ENCODE measurements at places on chromosomes 6 and 20.

GRCh38 chr20:10928841-10929421 lies 255.1 kb upstream of the JAG1 start:
- no peak for DNase-seq

GRCh38 chr20:56032251-56032650 lies 26.9 kb upstream of the CBLN4 start:
- DNase-seq = no peak

- no peak for DNase-seq
Measured at GRCh38 chr6:143098054-143098671, 37.5 kb downstream of the AIG1 start.

DNA sequence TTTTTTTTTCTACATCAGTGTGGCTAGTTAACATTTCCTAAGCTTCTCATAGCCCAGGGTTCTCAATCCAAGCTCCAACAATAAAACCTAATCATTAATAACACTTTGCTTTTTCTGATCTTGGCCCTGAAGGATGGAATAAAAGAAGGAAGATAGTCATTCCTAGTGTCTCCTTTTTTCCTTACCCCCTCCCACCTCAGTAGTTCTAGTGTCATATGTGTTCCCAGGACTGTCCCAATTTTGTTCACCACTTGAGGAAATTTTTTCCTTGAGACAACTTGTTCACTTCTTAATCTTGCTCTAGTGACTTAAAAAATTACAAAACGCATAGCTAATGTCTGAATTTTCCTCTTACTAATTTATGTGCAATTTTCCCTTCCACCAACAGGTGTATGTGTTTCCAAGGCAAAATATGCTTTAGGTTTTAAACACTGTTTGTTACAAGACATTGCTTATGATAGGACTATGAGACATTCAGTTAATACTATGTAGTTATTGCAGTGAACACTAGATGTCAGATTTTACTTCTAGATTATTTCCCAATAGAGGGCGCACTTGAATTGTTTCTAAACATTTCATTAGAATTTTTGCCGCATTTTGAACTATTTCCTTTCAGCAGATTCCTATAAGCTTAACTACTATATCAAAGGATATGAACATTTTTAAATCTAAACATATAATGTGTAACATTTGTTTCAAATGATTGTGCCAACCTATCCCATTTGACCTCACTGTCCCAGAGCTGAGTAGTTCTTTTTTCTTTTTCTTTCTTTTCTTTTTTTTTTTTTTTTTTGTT lies 18.5 kb upstream of the C6orf141 start:
- peak; percentile 84 for DNase-seq

GRCh38 chr6:9527679-9528286 lies 887.1 kb downstream of the TFAP2A start:
- no peak for DNase-seq

DNA sequence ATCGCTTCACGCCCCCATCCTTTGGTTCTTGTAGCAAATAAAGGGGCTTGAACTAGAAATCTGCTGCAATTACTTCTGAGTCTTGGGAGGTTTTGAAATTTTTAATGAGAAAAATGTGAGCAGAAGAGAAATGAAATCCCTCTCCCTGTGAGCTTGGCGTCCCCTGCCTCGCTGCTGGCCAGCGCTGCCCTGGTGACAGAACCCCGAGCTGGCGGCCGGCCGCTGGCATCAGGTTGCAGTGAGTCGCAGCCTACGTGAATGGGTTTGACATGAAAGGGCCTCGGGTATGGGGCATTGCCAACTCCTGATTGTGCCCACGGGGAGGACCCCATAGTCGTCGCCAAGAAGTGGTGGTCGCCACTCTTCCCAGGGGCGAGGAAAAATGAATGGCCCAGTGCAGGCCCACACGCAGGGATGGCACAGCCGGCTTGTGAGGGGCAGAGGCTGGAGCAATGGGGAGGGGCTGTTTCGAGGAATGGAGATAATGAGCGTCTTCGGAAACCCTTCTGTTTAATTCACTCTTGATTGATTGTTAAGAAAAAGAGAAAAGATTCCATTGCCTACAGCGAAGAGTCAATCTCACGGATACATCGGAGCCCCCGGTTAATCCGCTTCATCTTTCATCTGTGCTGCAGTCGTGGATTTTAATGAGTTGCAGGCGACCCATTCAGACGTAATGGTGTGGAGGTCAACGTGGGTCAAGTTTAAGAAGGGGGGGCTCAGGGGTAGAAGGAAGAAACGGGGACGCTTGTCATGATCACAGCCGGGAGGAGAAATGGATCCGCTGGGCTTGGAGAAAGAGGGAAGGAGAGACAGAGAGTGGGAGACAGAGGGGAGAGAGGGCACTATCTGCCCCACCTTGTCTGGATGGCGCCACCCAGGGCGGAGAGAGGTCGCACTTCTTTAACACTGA lies 380.1 kb downstream of the THBS2 start:
- DNase-seq = no peak

GRCh38 chr6:41939176-41939847 lies 2.3 kb downstream of the CCND3 start:
- DNase-seq = peak; percentile 81

DNA sequence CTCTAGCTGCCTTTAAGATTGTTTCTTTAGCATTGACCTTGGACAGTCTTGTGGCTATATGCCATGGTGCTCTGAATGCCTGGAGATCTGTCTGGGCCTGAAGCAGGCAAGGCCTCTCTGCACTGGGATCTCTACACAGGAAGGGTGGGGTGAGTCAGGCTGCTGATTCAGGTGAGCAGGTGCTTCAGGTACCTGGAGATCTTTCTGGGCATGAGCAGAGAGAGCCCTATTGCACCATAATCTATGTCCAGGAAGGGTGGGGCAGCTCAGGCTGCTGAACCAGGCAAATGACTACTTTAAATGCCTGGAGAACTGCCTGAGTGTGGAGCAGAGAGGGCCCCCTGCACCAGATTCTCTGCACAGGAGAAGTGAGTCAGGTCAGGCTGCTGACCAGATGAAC lies 94.5 kb downstream of the TPBG start:
- DNase-seq = no peak

DNA sequence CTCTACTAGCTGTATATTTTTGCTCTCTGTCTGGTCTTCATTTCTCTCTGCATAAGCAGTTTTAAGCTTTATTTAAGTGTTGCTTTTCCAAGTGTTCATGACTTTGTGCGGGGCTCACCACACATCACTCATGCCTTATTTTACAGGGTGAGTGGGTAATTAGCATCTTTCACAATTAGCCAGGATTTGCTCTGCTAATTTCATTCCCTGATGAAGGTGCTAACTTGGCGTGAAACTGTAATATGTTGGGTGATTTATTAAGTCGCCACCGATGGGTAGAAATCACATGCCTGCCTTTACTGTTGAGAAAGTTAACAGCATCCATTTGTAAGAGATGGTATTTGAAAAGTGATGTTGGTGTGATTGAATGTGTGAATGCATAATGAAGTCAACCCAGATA lies 44.7 kb downstream of the DEFB114 start:
- no peak for DNase-seq

- no peak for DNase-seq
Measured at GRCh38 chr6:32830936-32831335, 7.6 kb downstream of the TAP2 start.

DNA sequence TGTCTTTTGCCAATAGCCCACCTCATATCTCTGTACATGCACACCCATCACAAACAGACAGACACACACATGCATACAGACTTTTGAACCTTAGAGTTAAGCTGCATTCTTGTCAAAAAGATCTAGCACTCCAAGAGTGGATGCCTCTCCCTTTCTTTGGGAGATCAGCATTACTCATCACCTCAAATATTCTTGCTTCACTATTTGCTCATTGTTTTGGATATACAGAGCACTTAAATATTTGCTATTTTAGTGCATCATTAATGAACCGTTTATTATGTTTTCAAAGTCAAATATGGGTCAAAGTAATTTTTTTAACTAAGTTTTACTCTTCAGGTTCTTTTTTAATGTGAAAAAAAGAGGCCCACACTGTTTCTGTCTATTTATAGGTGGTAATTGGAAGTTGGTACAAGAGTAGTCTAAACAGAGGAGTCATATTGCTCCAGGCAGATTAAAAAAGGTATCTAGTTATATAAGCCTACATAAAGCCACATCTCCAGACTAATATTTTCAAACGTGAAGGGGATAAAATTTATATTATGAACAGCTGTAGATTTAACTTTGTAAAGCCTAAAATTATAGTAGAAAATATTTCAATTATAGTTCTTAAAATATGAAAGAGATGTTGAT lies 102.6 kb downstream of the FLRT3 start:
- no peak for DNase-seq
